SK-MEL-5 (cell line): ENCODE measurements at places on chromosomes 2 and 18. TPM values are rescaled to one million over a fixed set of nuclear protein-coding genes. Genes with fewer than 3 reads are reported as not detected.

DNA sequence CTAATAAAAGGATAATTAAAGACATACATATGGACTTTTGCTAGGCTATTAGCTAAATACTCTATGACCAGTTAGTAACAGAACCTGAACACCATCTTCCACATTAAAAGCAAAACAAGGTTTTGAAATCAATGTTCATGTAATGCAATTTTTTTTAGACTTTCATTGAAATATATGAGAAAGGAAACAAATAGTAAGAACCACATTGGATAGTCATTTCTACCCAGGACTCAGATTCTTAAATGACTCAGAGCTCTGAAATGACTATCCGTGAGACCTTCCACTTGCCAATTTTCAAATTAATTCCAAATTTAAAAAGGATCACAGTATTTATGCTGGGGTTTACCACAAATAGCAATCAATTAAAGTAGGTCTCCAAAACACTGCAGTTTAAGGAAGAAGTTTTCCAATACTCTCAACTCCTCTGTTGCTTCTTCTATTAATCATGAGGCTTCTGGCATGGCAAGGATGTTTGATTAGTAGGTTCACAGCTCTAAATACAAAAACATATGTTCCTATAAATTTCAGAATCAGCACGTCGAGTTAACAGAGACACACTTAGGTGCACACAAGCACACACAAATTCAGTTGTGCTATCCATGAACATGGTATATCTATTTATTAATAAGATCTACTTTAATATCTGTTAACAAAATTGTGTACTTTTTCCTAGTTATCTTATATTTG is 841.0 kb downstream of the RNF144A start:
- DNase-seq, result no peak

DNA sequence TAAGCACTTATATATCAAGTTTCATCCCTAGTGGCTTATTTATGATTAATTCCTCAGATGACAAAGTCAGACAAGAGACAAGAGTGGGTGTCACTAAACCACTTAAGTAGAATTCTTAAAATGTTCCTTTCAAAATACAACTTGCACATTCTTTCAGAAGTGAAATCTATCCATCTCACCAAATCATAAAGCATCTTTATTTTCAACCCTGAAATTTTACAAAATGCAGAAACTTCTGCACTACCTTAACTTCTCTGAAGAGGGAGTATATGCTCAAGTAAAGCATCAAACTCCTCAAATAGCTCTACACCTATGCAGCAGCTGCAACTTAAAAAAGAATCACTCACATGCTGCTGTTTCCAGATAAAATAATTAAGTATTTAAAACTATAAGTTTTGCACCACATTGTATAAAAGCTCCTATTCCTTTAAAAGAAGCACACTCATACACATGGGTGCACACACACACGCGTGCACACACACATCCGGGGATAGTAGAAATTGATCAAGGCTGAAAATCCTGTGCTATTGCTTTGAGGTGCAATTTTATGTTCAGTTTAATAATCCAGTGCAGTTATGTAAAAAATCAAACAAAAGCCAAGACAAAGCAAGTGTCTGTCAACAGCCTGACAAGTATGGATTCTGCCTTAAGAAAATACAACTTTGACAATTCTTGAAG is 244.5 kb downstream of the TCF4 start:
- DNase-seq, result peak; percentile 47

DNA sequence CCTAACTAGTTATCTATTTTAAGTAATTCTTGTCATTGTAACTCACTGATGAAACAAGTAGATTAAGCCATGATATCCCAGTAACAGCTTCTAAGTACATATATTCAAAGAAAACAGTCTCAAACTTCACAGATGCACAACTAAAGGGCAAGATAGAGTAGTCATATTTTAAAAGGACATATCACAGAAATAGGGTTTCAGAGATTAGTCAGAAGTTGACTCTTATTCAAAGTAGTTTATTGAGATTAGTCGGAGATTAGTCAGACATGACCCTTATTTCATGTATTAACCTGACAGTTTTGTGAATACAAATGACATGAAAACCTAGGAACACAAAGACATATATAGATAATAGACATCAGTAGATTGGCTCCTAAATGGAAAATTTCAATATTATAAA is 15.9 kb upstream of the CHAC2 start:
- no peak for DNase-seq

- no peak for DNase-seq
Observed at GRCh38 chr2:22290302-22290701, 1094.7 kb upstream of the KLHL29 start.

GRCh38 chr18:60372132-60372531 is 443 bp downstream of the MC4R start:
- DNase-seq, result no peak

- no peak for DNase-seq
Observed at GRCh38 chr2:62811086-62811485, 105.6 kb downstream of the EHBP1 start.

GRCh38 chr18:56487801-56488200 is 150.6 kb downstream of the TXNL1 start:
- no peak for DNase-seq

GRCh38 chr2:12862541-12862940 is 145.8 kb downstream of the TRIB2 start:
- no peak for DNase-seq

GRCh38 chr18:34098109-34098508 is 126.6 kb downstream of the NOL4 start:
- DNase-seq, result no peak

- DNase-seq, result no peak
Observed at GRCh38 chr2:128069769-128070168, 21.2 kb upstream of the UGGT1 start.

GRCh38 chr2:127053731-127054603 is 53.0 kb downstream of the BIN1 start:
- DNase-seq, result no peak

GRCh38 chr2:26845021-26845420 is 2.9 kb upstream of the DPYSL5 start:
- DNase-seq, result no peak

DNA sequence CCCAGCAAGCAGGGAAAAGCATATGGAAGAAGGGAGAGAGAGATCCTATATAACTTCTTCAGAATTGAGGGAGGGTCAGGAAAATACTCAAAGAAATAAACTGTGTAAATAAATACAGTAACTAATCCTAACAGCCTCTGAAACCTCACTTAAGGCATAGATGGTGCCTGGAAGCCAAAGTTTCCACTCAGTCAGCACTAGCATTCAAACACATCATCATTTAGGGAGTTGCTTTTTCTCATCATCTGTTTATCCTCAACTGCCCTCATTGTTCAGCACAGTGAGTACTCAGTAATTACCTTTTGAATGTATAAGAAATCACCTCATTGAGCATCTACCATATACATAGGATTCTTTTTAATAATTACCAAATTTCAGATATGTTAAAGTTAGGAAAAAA is 262.9 kb downstream of the C1D start:
- no peak for DNase-seq

GRCh38 chr18:34802959-34803358 is 92.9 kb downstream of the DTNA start:
- no peak for DNase-seq

DNA sequence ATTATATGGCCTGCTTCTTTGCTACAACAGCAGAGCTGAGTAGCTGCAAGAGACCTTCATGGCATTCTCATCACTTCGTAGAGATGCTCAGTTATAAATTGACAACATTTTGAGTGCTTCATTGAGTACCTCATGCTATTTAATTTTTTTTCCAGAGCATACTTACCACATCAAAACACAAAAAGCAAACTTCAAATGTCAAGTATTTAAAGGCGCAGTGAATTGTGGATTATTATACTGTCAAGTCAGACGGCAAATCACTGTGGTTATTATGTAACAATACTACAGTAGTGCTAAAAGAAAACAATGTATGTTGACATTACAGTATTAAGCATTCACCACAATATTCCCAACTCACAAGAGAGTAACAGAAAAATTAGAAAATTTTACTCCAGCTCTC is 12.5 kb downstream of the ZC3H8 start:
- no peak for DNase-seq

GRCh38 chr2:222572264-222572721 is 83.6 kb downstream of the FARSB start:
- DNase-seq, result no peak

DNA sequence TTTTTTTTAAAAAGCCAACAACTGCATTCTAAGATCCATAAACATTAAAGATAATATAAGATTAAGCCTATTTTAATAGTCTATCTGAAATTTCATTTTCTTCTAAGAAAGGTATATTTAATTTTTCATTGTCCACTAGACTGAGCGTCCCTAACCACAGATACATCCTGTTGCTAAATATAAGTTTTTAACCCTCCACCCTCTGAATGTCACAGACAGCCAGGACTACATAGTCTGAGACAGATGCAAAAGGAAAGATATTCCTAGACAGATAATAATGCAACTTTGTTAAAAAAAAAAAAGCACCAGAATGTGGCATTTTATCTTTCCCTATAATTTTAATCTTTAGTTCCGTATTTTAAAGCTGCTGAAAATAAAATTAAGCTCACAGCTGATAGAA is 114.6 kb downstream of the ZEB2 start:
- no peak for DNase-seq

WNT10A gene
- 0.05 and 0.11 TPM in 2 replicates for total RNA-seq

OTOS gene
- not detected in 2 replicates for total RNA-seq

CDH2 gene
- total RNA-seq, result 0.16 and 0.24 TPM in 2 replicates

GLI2 gene
- total RNA-seq, result 0.16 and 0.24 TPM in 2 replicates
